ENCODE measurements at places on chromosomes 5 and 9.

- no peak for DNase-seq
Measured at GRCh38 chr5:78566747-78567425, 81.7 kb downstream of the LHFPL2 start.

DNA sequence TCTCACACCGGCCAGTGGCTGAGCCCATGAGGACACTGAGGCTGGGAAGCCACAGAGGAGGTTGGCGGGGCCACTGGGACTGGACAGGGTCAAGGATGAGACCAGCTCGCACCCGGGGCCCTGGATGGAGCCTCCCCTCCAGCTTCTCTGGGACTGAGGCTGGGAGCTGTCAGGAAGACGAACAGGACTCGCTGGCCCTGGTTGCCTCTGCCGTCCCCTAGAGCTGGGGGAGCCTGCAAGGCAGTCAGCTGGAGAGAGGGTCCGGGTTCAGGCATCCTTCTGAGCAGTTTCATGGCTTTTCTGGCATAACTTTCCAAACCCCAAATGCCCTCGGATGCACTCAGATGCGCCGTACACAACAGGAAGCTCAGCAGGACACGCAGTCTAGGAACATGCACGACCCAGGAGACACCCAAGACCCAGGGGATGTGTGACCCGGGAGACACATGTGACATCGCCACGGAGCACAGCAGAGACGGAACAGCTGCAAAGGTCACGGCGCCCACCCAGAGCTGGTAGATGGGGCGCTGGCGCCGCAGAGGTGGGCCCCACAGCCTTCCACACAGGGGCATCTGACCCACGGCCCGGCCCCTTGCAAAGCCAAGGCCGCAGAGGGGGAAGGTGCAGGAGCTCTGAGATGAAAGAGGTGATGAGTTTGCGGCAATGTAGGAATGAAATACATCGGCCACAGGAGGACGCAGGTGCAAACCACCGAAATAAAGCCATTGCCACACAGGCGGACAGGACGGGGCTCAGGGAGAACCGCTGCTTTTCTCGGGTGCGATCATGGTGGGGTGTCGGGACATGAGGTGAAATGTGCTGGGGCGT lies 17.1 kb downstream of the TPPP start:
- DNase-seq: no peak

DNA sequence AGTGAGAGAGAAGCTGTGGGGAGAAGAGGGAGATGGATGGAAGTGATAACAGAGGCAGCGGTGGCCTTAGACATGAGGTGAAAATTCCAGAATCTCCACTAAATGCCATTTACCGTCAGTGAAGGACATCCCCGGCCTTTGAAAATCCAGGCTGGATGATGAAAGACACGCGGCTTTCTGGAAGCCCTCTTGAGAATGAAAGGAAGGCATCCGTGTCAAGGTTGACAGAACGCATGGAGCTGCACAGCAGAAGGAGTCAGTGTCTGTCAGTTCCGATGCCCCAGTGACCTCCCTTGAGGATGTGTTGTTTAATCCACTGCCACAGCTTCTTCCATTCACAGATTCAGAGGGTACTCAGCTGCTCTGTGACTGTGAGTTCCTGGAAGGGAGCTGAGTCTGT lies 114.9 kb downstream of the ICE1 start:
- DNase-seq: no peak

DNA sequence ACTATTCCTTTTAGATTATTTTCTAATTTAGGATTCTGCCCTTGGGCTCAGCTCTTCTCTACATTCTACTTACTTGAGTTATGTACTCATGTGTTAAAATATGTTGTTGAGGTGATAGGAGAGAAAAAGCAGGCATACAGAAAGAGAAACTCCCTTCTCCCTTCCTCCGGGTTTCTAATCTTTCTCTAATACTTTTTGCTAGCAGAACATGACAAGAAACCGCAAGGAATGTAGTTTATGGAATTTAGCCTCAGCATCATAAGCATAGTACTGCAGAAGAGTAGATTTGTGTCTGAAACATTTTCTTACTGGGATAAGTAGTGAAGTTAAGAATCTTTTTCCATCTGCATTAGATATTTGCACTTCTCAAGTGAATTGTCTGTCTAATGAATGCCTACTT lies 139.5 kb upstream of the CYLC2 start:
- DNase-seq: no peak

DNA sequence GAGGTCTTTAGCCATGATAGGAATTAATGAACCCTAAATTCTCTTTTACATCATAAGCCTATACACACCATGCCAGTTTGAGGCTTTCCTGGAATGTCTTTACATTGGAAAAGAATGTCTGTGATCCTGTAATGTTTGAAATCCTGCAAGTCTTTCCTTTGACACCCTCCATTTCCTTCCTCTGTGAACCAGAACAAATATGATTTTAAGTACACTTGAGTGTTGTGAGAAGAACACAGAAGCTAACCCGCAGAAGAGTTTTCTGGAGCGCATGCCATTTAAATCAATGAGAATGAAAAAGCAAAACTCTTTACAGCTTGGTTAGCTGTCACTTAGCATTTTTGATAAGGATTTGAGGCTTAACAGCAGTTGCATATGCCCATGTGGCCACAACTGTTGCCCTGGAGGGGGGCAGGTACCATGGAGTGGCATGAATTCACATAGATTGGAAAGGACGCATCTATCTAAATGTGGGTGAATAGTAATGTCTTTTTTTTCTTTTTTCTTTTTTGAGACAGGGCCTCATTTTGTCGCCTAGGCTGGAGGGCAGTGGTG lies 372.6 kb downstream of the KDM4C start:
- DNase-seq: no peak

- DNase-seq: no peak
Measured at GRCh38 chr5:124580512-124580911, 165.9 kb downstream of the ZNF608 start.

- no peak for DNase-seq
Measured at GRCh38 chr9:125997196-125997823, 250.1 kb downstream of the PBX3 start.

GRCh38 chr9:108041551-108041950 lies 552.0 kb upstream of the KLF4 start:
- no peak for DNase-seq

DNA sequence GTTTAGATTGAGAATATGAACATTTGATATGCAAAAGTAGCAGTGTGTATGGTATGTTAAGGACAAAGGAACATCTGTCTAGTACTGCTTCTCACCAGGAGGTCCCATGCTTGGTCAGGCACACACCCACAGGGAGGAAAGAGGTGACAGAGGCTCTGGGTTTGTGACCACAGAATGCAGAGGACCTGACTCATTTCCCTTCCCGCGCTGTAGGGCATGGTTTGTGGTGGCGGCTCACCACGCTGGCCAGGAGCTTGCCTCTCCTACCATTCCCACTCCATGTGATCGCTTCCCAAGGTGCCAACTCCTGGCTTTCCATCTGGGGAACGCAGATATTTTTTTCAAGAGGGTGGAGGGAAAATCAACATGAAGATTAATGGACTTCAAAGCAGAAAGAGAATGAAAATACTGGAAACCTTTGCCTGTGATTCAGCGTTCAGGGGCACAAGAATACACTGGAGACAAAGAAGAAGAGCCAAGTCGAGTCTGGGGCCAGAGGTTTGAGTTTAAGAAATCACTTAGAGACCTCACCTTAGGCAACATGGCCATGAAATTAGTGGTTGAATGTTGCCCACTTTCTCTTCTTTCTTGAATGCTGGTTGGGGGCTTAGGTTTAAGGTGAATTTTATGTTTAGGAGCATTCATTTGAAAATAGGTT lies 477.8 kb downstream of the CCDC171 start:
- DNase-seq: no peak

- DNase-seq: no peak
Measured at GRCh38 chr5:44183312-44183711, 205.9 kb downstream of the FGF10 start.

DNA sequence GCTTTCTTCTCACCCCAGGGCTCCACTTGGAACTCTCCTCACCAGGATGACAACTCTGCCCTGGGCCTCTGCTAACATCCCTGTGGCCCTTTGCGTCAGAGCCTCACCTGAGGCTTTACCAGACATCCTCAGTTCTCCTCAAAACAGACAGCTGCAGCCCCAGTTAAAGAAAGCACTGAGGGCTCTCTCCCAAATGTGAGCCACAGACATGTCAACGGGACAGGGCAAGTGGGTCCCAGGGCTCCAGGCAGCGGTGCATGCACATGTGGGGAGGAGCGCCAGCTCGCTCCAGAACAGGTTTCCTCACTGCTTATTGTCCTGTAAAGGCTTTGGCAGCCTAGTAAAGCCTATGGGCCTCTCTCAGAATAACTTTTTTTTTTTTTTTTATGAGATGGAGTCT lies 37.3 kb downstream of the IPPK start:
- DNase-seq: no peak

DNA sequence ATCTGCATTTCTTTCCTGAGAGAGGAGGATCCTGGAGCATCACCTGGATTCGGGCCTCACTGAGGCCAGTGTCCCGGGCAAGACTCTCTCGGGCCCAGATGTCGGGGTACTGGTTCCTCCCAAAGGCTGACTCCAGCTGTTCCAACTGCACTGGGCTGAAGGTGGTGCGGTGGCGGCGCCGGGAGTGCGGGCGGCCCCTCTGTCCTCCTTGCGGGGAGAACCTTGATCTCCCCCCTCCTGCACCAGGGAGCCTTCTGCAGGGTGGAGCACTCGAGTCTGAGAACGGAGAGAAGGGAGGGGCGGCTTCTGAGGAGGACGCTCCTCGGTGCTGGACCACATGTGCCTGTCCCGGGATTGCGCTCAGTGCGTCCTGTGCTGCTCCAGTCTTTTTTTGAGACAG lies 2.0 kb downstream of the PROP1 start:
- no peak for DNase-seq

GRCh38 chr5:142872217-142872616 lies 102.0 kb downstream of the ARHGAP26 start:
- DNase-seq: no peak

GRCh38 chr5:141570655-141571054 lies 48.1 kb downstream of the DIAPH1 start:
- DNase-seq: no peak

GRCh38 chr5:67878933-67879332 lies 336.6 kb upstream of the PIK3R1 start:
- no peak for DNase-seq

- no peak for DNase-seq
Measured at GRCh38 chr9:130189840-130190239, 17.6 kb downstream of the NCS1 start.

DNA sequence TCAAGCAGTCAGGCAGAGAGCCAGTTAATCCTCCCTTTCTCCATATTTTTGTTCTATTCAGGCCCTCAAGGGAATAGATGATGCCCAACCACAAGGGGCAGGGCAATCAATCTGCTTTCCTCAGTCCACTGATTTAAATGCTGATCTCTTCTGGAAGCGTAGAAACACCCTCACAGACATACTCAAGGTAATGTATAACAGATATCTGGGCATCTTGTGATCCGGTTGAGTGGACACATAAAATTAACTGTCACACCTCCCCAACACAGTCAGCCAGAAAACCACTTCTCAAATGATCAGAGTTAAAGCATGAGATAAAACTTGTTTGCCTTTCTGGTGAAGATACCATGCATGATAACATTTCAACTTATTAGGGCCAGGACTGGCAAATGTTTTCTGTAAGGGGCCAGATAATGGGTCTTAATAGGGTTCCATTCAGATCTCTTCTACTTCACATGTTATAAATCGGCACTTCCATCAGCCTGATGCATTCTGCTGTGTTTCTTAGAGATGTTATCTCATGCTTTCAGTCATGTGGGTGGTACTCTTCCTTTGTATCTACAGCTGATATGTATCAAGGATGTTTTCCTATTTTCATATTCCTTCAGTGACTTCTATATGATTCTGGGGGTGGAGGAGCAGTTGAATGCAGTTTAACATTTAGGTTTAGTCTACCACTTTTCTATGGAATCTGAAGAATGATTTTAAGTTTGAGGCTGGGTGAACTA lies 58.9 kb upstream of the CNTLN start:
- DNase-seq: no peak

DNA sequence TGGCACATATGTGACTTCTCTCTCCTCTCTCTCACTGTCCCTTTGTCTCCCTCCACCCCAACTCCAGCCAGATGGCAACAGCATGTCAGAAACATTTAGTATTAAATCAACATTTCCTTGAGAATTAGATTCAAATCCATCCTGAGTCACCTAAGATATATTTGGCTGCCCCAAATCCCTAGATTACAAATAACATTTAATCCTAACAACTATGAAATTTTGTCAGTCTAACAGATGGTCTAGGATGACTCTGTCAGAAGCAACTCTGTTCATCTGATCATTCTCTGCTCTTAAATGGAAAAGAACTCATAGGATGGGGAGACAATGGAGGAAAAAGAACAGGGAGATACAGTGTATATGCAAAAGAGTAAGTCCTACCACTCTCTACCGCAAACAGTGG lies 201.2 kb downstream of the TSSK1B start:
- DNase-seq: no peak

DNA sequence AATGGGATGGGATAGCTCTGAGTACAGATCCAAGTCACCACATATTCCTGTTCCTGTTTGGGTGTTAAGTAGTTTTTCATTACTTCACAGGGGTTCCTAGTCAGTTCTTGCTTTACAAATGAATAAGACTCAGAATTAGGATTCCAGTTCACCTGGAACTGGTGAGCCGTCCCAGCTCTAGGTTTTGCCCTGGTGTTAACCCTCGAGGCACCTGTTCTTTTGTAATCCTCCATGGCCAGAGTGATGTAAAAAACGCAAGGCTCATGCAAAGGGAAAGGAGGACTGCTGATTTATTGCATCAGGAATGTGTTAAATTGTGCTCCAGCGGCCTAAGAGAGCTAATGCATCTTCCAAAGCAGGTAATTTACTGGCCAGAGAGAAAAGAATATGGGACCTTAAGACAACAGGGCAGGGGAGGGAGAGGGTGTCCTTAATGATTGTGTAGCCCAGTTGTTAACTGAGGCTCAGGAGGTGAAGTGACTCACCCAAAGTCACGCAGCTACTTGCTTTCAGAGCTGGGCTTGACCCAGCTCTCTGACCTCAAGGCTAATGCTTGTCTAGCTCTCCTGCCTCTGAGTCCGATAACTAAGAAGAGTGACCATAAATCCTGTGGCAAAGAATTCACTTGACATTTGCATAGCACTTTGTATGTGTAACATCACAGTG lies 70.5 kb downstream of the DMRT2 start:
- DNase-seq: no peak

DNA sequence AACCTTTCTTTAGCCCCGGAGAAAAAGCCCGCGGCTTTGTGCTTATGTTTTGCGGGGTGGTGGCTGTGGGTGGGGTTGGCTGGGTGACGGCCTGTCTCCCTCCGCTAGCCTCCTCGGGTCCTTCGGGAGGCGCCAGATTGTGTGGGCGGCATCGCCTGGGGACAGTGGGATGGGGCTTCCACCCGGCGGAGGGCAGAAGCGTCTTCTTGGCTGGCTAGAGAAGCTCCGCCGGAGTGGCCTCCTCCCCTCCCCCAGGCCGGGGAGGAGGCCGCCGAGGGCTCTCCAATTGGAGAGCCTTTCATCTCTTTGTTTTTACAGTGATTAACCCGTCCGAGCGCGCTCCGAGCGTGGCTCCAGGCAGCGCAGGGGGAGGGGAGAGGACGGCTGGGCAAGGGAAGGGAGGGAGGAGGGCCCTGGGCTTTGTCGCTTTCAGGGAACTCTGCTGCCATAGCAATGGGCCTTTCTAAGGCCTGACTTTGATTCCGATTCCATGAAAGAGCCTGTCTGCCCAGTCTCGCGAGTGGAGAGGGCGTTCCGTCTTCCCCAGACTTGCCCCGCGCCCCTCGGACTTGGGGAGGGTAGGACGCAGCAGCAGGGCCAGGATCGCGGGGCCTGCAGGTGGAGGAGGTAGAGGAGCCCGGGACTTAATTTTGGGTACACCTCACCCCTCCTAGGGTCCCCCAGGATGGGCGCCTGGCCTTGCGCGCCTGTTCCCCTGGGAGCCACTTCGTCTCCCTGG lies 36.7 kb upstream of the TIFAB start:
- DNase-seq: no peak

GRCh38 chr9:108766626-108767161 lies 89.1 kb downstream of the ACTL7B start:
- DNase-seq: no peak
